Motor neuron (in vitro differentiated cells): ENCODE measurements at places on chromosomes 6 and 20. TPM values are rescaled to one million over a fixed set of nuclear protein-coding genes. Genes with fewer than 3 reads are reported as not detected.

Gene LAMA4
- total RNA-seq, result 73.6 and 86.5 TPM in 2 replicates

Gene CNR1
- total RNA-seq, result 110 TPM in 2 replicates

Gene BPI
- total RNA-seq, result 1.6 and 2.4 TPM in 2 replicates

Gene BCLAF1
- 129 and 142 TPM in 2 replicates for total RNA-seq

Gene RAET1G
- total RNA-seq, result 0.18 TPM in 1 of 2 replicates, not detected in the other

Gene APOBEC2
- 0.37 TPM in 1 of 2 replicates, not detected in the other for total RNA-seq

GRCh38 chr20:51906049-51906448, 103.7 kb upstream of the SALL4 start:
- peak; percentile 19 for ATAC-seq

- no peak for ATAC-seq
Measured at GRCh38 chr6:16057446-16057845, 71.4 kb upstream of the MYLIP start.

GRCh38 chr6:109815054-109815453, 124.0 kb downstream of the FIG4 start:
- peak; percentile 81 for ATAC-seq

- peak; percentile 96 for ATAC-seq
Measured at GRCh38 chr6:48957781-48958180, 505.3 kb downstream of the MMUT start.

DNA sequence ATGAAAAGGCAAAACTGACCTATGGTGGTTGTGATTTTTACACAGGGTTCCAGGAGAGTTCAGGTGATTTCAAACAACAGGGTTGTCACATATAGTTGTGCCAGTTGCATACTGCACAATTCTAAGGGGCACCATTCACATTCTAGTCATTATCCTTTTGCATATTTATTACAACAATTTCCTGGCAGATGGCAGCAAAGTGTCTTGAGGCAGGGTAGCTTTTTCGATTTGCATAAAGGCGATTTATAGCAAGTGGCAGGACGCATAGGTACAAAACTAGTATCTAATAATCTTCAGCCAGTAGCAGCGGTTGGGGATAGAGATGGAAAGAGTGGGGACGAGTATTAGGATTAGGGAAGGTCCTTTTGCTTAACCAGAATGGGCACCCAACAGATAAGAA, 46.5 kb upstream of the TRAF3IP2 start:
- ATAC-seq, result no peak

DNA sequence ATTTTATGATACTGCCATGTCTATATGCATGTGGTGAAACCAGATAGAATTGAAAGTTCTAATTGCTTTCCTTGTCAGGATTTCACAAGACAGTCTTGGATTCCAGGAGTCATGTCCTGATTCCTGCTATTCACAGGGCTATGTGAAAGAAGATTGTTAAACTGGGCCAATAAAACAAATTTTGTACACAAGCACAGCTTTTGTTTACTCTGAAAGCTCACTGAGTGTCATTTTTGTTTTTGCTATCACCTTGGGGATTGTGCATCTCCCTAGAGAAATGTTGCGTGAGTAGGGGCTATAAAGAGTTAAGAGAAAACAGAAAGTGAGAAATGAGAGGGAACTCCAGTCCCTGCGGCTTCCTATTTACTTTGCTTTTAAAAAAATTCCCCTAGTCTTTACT, 627.5 kb downstream of the PKHD1 start:
- no peak for ATAC-seq
